ENCODE measurements at places on chromosomes 12 and 14. TPM values are rescaled to one million over a fixed set of nuclear protein-coding genes. Genes with fewer than 3 reads are reported as not detected.

ASB8 gene
- total RNA-seq, result 43.4 TPM

DNA sequence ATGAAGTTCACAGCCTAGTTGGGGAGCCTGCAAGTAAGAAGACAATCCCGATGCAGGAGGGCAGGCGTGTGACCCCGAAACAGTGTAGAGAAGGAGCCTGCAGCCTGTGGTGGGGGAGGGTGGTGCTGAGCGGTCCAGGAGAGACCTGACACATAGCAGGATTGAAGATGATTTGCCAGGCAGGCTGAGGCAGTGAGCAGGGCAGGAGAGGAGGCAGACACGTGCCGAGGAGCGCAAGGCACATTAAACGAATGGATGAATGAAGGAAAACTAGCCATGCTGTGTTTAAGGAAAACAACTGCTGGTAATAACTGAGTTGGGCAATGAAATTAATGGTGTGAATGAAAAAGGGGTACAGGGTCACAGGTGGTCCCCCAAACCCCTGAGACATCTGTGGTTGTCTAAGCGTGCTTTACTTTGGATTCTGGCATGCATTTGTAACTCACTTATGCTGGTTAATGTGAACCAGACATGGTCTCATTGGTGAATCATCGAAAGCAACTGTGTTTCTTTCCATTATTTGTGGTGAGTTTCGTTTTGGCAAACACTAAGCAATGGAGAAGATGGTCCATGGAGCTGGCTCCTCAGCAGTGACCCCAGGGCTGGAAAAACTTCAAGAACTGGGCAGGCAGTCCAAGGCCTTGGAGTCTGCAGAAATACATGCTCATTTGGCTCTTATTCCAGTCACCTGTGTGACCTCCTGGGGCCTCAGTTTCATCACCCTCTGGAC lies 96.9 kb upstream of the EVL start:
- no peak for DNase-seq
- H3K4me3 ChIP-seq, result no peak overlapping the region
- H3K27me3 ChIP-seq, result peaks cover 43% of the 10 kb centered on the region
- peaks cover 17% of the 10 kb centered on the region for H3K4me1 ChIP-seq
- peaks cover 4% of the 10 kb centered on the region for H3K36me3 ChIP-seq

- no peak for DNase-seq
- no peak overlapping the region for H3K4me3 ChIP-seq
- H3K27me3 ChIP-seq, result no peaks in the 10 kb centered on the region
- peaks cover 14% of the 10 kb centered on the region for H3K4me1 ChIP-seq
- peaks cover 28% of the 10 kb centered on the region for H3K36me3 ChIP-seq
These were observed 25.5 kb downstream of the ATF7 start for GRCh38 chr12:53600490-53601295.

DNA sequence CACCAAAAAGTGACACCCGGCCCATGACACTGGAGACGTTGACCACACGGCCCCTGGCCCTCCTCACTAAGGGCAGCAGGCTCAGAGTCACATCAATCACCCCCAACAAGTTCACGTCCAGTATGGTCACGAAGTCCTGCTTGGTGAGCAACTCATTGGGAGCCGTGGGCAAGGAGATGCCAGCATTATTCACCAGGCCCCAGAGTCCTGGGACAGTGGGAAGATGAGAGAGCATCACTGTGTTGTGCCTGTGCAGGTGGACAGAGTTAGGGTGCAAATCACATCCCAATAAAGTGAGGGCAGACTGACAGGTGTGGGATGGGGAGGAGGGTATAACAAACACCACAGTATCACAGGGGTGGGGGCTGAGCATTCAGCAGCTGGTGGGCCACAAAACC lies 2.5 kb downstream of the RDH16 start:
- H3K27me3 ChIP-seq, result peaks cover 4% of the 10 kb centered on the region
- no peaks in the 10 kb centered on the region for H3K36me3 ChIP-seq
- no peaks in the 10 kb centered on the region for H3K4me1 ChIP-seq
- H3K4me3 ChIP-seq, result no peak overlapping the region
- DNase-seq, result no peak

DNA sequence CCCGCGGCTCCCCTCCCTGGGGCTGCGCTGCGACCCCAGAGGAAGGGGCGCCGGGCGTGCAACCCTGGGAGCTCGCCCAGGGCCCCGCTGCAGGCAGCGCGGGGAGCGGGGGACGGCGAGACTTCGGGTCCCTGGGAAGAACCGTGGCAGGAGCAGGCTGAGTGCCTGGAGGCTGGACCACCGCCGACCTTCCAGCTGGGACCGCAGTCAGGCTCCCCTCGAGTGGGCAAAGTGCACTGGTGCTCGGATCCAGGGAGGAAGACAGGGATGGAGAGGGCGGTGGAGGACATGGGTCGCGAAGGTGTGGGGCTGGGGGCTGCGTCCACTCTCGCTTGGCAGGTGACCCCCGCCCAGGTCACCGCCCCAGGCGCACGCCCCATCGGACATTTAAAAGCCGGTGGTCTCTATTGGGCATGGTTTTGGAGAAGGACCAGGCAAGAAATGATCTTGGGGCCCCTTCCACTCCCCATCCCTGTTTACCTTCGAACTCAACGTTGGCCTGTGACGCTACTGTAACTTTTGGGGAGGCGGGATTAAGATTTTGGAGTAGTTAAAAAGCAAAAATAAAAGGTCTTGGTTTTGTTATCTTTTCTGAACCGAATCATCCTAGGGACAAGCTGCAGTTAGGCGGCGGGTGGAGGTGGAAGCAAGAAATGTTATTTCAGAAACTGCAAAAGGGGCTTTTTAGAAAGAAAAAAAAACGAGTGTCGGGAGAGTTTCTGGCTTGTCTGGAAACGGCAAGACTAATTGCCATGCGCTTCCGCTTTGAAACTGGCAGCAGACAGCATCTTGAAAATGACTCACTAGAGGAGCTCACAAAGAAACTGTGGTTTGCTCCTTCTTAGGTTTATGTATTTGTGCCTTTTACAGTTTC lies 1.0 kb downstream of the ELK3 start:
- peak overlapping the region; percentile 99 for H3K4me3 ChIP-seq
- DNase-seq, result peak; percentile 78
- peaks cover 47% of the 10 kb centered on the region for H3K4me1 ChIP-seq
- no peaks in the 10 kb centered on the region for H3K27me3 ChIP-seq

KCNK13 gene
- total RNA-seq, result 0.18 TPM

GRCh38 chr14:57845802-57846531 lies 19.9 kb downstream of the SLC35F4 start:
- H3K27me3 ChIP-seq, result no peaks in the 10 kb centered on the region
- H3K4me3 ChIP-seq, result no peak overlapping the region
- no peaks in the 10 kb centered on the region for H3K36me3 ChIP-seq
- no peak overlapping the region for H3K27ac ChIP-seq

DNA sequence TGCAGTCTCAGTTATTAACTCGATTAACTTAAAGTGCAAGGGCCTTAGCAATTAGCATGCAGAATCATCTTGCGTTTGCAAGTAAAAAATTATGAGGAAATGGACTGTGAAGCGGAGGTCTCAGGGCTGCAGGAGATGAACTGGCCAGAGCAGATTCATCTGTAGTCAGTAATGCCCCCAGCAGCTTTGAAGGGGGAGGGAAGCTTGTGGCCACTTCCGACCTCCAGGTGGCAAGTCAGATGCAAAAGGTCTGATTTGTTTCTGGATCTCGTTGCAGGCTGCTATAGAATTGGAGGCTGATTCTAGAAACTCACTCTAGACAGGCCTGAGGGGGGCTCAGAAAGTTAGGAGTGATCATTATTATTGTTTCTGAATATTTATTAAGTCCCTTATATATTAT lies 107.4 kb upstream of the RGS6 start:
- H3K4me3 ChIP-seq, result no peak overlapping the region
- no peak for DNase-seq
- H3K27ac ChIP-seq, result no peak overlapping the region
- H3K36me3 ChIP-seq, result no peaks in the 10 kb centered on the region

GALNT9 gene
- not detected for total RNA-seq

DNA sequence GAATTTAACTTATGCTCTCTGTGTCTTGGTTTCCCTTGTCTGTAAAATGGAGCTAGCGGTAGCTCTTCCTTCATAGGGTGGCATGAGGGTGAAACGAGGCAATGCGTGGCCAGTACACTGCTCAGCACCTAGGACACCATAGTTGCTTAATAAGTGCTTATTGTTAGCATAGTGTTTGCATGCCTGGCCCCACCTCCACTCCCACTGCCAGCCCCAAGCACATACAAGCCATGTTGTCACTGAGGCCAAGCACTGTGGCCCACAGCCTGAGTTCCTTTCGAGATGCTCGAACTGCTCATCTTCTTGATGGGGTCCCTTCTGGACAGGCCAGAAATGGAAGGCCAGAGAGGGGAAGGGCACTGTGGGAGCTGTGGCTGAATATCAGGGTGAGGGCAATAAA lies 839 bp downstream of the FICD start:
- peaks cover 39% of the 10 kb centered on the region for H3K4me1 ChIP-seq
- H3K27me3 ChIP-seq, result no peaks in the 10 kb centered on the region
- no peak for DNase-seq
- peaks cover 34% of the 10 kb centered on the region for H3K36me3 ChIP-seq
- peak overlapping the region; percentile 84 for H3K4me3 ChIP-seq

DNA sequence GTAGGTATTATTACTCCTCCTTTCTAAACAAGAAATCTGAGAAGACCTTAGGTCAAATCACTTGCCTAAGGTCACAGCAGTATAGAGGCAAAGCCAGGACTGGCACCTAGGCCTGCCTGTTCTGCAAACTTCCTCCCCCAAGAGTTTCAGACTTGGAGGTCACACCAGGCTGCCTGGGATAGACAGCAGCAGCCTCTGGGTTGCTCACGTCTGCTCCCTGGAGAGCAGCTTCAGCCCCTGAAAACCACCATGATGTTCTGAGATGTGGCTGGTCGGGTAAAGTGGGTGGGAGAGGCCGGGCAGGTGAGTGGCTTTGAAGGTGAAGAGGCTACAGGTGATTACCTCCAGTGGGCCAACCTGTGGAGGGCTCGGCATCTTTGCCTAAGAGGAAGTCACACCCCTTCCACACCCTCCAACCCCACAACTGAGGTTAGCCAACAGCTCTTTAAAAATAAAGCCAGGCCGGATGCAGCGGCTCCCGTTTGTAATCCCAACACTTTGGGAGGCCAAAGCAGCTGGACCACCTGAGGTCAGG lies 37.0 kb upstream of the PNMA1 start:
- DNase-seq, result peak; percentile 41
- no peaks in the 10 kb centered on the region for H3K27me3 ChIP-seq
- peaks cover 30% of the 10 kb centered on the region for H3K36me3 ChIP-seq
- peaks cover 99% of the 10 kb centered on the region for H3K4me1 ChIP-seq
- H3K4me3 ChIP-seq, result peak overlapping the region; percentile 17

DNA sequence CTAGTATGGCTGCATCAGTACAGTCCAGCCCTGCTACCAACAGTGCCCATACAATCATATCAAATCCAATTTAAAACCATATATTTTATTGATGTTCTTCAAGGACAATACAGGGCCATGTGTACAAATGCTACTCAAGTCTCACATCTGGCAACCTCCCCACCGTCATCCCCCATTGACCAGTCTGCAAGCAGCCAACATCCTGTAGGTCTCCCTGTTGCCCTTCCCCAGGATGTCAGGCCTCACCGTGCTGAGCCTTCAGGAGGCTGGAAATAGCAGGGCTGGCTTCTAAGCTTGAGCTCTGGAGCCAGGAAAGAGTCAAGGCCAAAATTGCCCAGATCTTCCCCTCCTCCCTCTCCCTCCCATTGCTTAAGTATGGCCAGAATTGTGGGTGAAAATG lies 10.4 kb downstream of the ZDHHC22 start:
- no peaks in the 10 kb centered on the region for H3K4me1 ChIP-seq
- DNase-seq, result no peak
- no peaks in the 10 kb centered on the region for H3K36me3 ChIP-seq
- H3K4me3 ChIP-seq, result no peak overlapping the region
- no peak overlapping the region for H3K27ac ChIP-seq

DNA sequence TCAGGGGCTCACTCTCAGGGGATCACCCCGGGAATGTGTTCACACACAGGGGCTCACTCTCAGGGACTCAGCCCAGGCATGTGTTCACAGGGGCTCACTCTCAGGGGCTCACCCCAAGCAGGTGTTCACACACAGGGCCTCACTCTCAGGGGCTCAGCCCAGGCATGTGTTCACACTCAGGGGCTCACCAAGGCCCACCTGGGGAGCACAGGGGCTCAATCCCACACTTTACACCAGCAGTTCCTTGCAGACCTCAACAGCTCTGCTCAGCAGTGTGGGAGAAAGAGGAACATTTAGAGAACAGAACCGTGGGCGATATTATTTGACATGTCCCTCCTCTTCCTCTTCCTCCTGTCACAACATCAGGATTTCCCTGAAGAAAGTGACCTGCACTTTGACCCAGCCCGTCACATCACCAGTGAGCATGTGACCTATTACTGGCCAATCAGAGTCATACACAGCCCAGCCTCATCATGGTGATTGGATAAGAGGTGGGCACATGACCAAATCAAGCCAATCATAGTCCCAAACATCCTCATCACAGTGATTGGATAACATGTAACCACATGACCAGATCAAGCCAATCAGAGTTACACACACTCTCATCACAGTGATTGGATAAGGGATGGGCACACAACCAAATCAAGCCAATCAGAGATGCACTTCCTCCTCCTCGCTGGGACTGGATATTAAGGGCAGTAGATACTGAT lies 359.4 kb upstream of the SFSWAP start:
- no peak overlapping the region for H3K27ac ChIP-seq
- no peaks in the 10 kb centered on the region for H3K36me3 ChIP-seq
- DNase-seq, result no peak
- H3K27me3 ChIP-seq, result no peaks in the 10 kb centered on the region
- H3K4me3 ChIP-seq, result no peak overlapping the region

Measured in activated CD4-positive, alpha-beta memory T cell treated with anti-CD3 and anti-CD28 coated beads, Interleukin-2, amount 10 ng/mL, durations not matched to agents 7 days and 5 days (primary cell).